ENCODE measurements at places on chromosomes 6 and 20.
A peak's percentile ranks its signal among the peaks of the same experiment; 100 is the strongest.

DNA sequence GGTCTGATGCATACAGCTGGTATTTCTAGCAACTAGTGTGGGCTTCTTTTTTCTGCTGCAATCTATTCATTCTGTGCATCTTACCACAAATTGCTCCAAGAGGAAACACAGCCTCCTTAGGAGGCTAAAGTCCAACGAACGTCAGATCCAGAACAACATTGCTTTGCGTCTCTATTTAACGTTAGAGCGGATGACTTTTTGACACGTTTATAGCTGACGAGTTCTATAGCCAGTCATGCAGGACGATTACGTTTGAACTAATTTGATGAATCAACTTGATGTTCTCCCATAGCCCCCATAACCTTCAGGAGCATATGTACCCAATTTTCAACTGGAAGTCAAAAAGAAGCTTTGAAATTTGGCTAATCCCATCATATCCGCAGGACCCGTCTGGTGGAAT, 59.9 kb downstream of the TSHZ2 start:
- DNase-seq: no peak

DNA sequence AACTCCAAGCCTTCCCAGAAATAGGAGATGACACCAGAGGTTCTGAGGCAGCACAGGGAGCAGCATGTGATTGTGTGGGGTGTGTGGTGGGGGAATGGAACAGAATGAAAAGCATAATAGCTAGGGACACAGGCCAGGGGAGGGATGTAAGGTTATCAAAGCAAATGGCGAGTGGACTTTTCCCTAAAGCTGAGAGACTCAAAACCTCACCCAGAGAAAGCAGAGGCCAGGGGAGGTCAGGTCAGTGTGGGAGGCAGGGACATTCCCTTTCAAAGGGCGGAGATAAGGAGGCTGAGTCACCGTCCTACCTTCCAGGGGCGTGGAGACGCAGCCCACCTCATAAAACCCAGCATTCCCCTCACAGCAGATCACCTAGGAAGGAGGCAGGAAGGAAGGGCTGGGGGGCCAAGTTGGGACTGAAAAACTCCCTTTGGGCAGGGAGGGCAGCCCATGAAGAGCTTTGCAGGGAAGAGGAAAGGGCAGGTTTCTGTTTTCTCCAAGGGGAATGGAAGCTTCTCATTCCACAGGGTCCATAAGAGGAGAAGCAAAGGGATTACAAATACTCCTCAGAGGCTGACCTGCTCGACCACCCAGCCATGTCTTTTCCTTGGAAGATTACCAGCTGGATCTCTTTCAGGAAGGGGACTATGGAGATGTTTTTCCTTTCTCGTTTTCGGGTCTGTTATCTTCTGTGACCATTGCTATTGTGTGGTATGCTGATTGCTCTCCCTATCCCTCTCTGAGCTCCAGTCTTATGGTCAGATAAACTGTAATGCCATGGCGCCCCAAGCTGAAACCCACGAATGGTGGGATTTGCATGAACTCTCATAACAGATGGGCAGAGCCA, 9.6 kb upstream of the LY6G5C start:
- DNase-seq: peak; percentile 71

DNA sequence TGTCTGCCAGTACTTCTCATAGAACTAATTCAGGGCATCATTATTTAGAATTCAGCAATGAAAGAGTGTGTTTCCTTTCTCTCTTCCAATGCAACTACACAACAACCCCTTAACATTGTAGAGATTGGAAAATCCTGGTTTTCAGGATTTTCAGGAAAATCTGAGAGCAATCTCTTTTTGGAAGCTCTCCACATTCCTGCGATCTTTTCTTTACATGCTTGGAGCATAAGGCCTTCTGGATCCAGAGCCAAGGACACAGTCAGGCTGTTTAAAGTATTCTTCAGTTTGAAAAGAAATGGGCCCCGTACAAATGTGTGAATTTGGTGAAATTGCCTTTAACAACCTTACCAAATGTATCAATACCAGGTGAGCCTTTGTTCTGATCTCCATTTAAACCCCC, 469.7 kb downstream of the PKHD1 start:
- no peak for DNase-seq

DNA sequence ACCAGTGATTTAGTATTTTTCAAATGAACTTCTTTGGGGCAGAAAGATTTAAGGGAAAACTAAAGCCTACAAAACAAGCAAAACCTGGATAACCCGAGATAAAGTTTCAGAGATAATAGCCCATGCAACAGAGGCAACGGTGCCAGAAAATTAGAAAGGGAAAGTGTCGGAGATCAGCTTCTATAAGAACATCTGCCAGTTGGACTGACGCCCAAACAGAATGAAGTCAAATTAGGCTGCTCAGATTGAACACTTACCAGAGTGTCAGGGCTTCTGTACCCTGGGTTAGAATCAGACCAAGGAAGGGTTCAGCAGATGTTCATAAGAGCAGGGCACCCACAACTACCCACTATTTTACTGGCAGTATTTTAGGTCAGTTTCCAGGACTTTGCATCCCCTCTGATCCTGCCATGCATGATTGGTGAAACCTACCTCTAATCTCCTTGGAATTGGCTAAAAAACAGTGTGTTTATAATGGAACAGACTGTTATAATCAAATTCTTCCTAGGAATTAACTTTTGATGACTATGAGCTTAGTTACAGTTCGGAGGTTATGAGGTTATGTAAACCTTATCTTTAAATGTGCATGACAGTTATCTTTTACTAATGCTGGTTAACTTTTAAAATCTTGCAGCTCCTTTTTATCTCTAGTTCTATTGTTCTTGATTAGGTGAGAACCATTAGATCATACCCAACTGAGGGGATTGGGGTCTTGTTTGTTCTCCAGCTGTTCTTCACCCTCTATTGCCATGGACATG, 13.1 kb downstream of the BMP2 start:
- DNase-seq: no peak

DNA sequence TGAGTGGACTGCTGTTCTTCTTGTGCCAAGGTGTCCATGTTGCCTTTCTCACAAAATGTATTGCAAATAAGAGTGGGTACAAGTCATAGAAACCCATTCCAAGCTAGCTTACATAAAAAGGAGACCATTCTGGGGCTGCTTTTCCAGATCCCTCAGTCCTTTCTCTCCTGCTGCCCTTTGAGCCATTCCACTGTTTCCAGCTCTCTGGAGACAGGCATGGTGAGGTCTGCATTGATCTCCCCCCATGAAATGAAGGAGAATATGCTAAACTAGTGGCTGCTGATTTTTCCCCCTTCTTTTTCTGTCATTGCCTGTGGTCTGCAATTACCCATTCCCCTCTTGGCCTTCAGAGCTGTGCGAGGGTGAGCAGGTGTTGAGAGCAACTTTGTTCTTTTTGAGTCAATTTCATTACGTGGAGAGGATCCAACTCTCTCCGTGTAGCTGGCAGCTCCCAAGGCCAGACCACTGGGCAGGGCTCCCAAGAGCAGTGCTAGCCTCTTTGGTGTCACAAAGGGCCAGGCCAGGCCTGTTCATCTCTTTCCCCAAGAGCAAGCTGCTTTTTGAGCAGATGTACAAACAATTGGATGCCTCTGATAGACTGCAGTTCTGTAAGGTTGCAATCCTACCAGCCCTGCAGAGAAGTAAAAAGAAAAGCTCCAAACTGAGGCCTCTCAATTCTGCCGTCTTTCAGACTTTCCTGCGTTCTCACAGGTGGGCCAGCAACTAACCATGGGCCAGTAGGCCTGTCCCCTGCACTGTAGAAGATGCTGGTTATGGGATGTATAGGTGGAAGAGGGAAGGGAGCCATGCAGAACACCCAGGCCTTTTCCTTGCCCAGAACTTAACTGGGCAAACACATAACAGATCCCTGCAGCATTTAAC, 96.1 kb upstream of the ARMC2 start:
- DNase-seq: no peak

GRCh38 chr6:107618672-107619071, 128.8 kb downstream of the SOBP start:
- no peak for DNase-seq

DNA sequence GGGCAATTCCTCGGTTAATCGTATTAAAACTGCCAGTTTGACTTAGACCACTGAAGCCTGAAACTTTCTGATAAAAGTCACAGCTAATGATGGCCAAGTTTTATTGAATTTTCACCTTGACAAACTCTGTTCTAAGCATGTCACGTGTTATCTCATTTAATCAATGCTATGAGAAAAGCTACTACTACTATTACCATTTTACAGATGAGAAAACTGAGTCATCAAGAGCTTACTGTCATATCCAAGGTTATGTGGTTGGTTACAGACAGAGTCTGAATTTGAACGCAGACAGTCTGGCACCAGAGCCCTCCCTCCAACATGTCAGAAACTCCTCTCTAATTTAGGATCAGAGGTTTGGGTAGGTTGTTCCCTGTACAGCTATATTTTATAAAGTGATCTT, 4.3 kb downstream of the FAXC start:
- DNase-seq: no peak

GRCh38 chr6:98560418-98560817, 274.0 kb upstream of the POU3F2 start:
- no peak for DNase-seq

DNA sequence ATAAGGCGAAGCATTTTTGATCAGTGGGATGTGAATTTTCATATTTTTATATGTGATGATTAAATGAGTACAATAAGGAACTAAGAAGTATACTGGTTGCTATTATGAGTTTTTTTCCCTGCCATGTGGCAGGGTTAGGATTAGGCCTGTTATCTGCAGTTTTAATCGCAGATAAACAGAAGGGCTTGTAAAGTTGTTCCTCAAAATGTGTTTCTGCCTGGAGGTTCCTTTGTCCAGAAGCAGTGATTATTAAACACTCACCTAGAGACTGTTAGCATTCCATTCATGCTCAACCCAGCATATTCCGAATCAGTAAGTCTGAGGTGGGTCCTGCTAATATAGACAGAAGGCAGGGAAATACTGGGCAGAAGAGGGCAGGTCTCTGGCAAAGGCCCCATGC, 316.0 kb downstream of the CLIC5 start:
- DNase-seq: peak; percentile 63

DNA sequence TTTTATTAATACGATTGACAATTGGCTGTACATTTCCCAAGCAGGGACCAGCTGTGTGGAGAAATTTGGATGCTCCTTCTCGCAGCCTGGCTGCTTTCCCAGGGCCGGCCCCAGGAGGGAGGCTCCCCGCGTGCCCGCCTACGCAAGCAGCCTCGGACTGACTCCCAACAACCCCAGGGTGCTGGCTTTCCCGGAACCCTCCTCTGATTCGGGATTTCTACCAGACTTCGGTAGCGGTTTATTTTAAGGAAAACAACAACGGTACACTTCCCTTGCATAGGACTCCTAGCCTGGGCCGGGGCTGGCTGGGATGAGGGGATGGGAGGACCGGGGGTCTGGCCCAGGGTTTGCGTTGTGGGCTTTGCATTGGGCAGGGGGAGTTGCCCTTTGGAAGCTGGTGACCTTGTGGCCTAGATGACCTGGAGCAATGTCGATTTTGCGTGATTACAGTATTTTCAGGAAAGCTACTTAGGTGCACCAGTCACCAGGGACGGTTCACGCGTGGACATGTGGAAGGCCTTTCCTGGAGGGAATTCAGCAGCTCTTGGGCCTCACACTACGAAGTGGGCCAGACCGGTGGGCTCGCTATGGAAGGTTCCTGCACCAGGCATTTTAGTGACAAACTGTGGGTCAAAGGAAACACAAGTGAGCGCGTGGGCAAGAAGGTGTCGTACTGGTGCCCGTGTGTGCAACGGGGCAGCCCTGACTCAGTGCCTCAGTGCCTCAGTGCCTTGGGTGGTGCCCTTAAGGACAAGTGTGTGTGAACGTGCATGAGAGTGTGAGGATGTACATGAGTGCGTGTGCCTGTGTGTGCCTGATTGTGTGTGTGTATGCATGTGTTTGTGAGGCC, 20.7 kb upstream of the PHACTR3 start:
- DNase-seq: no peak

GRCh38 chr6:105136431-105137350, 43.1 kb downstream of the POPDC3 start:
- peak; percentile 36 for DNase-seq

- DNase-seq: no peak
These were observed 402.6 kb downstream of the BCKDHB start for GRCh38 chr6:80508885-80509630.

Data from hematopoietic multipotent progenitor cell treated with erythropoietin and hydrocortisone succinate and interleukin-3 and kit ligand, for 4 days (in vitro differentiated cells).